ENCODE measurements at places on chromosomes 2 and 18.
A peak's percentile ranks its signal among the peaks of the same experiment; 100 is the strongest.

DNA sequence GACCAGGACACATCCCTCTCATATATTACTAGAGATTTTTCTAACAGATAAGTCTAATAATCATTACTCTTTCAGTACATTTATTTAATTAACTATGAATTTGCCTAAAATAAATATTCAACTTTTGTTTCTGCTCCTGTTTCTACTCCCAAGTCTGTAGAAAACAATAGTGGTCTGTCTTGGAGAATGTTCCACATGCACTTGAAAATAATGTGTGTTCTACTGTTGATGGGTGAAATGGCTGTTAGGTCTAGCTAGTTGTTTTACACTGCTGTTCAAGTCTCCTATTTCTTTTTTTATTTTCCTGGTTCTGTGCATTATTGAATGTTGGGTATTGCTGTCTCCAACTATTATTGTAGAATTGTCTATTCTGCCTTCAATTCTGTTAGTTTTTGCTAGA lies 47.2 kb downstream of the SPOPL start:
- no peak for DNase-seq

GRCh38 chr2:216633616-216634369 lies 573 bp downstream of the IGFBP2 start:
- DNase-seq: peak; percentile 12

GRCh38 chr2:44053052-44053451 lies 57.3 kb upstream of the LRPPRC start:
- DNase-seq: no peak

- DNase-seq: no peak
These were observed 558.4 kb downstream of the PARD3B start for GRCh38 chr2:205103699-205104098.

DNA sequence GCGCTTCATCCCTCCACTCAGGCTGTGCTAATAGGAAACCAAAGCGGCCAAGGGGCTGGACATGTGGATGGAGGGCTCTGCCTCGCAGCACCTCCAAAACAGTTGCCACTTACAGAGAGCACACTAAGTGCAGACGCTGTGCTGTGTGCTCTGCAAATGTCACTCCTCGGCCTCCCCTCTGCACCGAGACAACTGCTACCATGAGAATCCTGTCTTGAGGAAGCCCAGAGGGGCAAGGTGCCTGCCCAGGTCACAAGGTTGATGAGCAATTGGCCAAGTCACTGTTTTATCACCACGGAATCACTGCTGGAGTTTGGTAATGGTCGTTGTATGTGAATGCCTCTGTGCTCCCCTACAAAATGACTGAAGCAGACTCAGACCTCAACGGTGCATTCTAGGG lies 132.2 kb downstream of the SEPTIN10 start:
- DNase-seq: no peak

GRCh38 chr2:46325182-46325928 lies 28.1 kb downstream of the EPAS1 start:
- DNase-seq: no peak

DNA sequence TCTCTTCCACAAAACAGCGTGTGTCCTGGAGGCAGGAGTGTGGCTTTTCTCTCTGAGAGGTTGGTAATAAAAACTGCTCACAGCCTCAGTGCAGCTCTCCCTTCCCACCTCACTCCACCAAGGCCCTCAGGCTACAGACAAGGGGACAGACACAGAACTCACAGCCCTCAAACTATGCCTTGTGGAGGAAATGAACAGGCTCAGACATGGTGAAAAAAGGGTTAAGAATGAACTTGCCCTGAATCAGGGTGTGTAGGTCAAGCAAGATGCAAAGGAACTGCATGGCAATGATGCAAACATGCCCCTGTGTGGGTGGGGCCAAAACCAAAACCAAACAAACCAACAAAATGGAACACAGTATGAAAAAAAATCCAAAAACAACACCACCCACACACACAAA lies 125.8 kb downstream of the GALNT14 start:
- no peak for DNase-seq

DNA sequence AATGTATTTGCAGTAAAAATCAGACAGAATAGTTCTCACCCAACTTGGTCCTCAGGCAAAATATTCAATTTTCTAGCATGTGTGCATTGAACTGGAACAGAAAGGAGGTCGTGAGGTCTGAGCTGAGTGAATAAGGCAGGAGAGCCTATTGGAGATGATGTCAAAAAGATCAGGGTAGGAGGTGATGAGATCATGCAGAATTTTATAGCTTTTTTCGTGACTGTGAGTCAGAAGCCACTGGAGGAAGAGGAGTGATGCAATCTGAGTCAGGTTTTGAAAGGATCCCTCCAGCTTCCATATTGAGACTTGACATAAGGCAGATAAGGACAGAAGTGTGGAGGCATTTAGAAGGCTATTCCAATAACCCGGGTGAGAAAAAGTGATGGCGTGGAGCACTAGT lies 299.5 kb upstream of the SOX11 start:
- no peak for DNase-seq

DNA sequence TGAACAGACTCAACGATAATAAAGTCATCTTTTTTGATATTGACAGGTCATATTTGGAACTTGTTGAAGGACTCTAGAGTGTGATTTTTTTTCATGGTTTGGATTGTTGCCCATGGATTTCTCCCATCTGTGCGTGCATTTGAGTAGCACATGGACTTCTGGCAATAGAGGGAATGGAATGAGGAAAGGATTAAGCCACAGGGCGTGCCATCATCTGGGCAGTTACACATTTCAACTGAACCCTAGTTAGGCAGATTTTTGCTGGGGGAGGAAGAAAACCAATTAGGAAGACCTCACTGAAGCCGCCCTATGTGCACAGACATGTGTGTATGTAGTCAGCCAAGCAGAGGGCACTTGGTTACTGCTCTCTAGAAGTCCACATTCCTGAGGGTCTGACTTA lies 72.6 kb downstream of the TPGS2 start:
- DNase-seq: no peak

DNA sequence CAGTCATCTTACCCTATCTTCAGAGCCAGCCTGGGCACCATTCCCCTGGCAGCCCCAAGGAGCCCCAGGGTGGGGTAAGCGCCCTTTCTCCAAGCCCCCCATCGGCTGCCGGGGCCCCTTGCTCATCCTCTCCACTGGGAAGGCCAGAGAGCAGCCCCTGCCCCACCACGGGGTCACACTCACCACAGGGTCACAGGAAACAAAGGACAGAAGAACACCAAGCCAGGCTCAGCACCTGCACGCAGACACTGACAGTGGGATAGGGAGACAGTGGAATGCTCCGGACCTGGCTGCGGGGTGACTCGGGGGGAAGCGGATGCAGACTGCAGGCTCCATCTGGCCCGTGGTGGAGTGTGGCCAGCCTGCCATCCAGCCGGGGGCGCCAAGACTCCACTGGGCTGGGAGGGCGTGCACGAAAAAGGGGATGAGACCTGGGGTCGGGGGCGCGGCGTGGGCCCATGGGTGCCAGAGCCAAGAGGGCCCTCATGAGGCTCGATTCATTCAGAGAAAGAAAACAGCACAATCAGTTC lies 21.1 kb downstream of the HDAC4 start:
- no peak for DNase-seq

GRCh38 chr2:181781078-181781786 lies 100.9 kb upstream of the NEUROD1 start:
- DNase-seq: peak; percentile 44

- DNase-seq: no peak
These were observed 115.6 kb downstream of the ZNF516 start for GRCh38 chr18:76379226-76380126.

- DNase-seq: no peak
These were observed 56.2 kb downstream of the COBLL1 start for GRCh38 chr2:164785457-164785856.

DNA sequence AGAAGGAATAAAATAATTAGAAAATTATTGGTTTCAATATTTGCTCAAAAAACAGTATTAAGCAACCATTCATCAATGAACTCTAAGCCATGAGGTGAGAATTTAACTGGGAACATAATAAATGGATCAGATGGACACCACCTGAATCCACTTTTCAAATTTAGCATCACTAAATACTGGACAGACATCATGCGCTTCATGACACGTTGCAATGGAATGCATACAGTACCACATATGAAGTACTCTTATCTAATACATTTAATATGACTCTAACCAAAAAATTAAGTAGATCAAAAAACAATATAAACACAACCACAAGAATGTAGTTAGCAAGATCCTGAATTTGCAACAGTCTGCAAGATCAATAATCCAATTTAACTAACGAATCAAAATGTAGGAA lies 76.6 kb downstream of the COBLL1 start:
- no peak for DNase-seq

DNA sequence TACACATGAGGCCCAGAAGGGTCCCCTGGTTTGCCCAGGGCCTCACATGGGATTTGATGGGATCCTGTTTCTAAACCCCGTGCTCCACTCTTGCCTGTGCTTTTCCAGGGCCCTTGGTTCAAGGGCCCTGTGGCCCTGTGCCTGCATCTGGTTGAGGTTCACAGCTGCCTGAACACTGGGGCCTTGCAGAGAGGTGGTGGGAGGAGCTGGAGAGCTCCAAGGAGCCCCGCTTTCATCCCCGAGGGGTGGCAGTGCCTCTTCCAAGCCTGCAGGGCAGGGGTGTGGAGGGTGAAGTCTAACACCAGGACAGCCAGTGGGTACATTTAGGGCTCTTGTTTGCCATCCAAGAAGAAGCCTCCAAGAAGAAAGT lies 82.3 kb downstream of the GLI2 start:
- no peak for DNase-seq

GRCh38 chr2:13114391-13114790 lies 397.7 kb downstream of the TRIB2 start:
- peak; percentile 16 for DNase-seq

- DNase-seq: no peak
These were observed 120.6 kb upstream of the MYCN start for GRCh38 chr2:15819562-15820256.

GRCh38 chr2:635687-636621 lies 41.3 kb downstream of the TMEM18 start:
- DNase-seq: no peak

DNA sequence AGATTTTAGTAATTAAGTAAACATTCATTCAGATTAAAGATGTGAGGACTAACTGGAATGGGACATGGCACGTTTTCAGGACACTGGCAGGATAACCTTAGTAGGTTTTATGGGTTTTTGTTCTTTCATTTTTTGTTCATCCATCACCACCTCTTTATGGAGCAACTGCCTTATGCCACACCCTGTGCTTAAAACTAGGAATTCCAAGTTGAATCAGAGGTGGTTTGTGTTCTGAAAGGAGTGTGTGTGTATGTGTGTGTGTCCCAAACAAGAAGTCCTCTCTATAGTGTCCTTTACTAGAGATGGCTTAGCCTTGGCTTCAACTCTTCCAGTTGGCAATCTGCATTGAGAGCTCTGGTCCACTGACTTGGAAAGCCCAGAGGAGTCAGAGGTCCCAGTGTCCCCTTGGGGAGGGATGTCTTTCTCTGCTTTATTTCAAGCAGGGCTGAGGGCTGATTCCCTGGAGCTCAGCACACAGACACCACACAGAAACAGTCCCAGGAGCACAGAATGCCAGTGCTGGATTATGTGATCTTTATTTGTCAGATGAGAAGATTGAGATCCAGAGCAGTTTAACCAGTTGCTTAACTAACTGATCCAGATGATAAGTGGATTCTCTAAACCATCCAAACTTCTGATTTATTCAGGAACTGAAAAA lies 25.2 kb downstream of the RHOB start:
- DNase-seq: no peak

DNA sequence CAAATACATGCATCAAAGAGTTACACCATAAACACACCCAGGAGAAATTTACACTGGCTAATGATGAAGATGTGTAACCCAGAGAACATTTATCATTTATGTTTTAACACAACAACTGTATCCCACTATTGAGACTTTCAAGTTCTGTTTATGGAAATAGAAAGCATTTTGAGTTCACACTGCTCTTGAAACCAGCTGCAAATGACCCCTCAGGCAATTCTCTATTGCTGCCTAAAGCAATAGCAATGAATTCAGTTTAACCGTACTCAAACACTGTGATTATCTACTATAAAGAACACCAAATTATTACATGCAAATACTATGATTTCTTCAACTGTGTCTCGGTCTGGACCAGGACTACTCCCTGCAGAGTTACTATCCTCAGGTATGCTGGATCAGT lies 452.7 kb upstream of the NRXN1 start:
- DNase-seq: no peak

- no peak for DNase-seq
These were observed 514.0 kb upstream of the CDH2 start for GRCh38 chr18:28690836-28691495.

- no peak for DNase-seq
These were observed 86.1 kb downstream of the SLC4A10 start for GRCh38 chr2:161710131-161710915.

GRCh38 chr2:215982465-215982875 lies 30.9 kb downstream of the MREG start:
- DNase-seq: no peak

GRCh38 chr2:54866868-54867267 lies 143.4 kb downstream of the EML6 start:
- DNase-seq: no peak

DNA sequence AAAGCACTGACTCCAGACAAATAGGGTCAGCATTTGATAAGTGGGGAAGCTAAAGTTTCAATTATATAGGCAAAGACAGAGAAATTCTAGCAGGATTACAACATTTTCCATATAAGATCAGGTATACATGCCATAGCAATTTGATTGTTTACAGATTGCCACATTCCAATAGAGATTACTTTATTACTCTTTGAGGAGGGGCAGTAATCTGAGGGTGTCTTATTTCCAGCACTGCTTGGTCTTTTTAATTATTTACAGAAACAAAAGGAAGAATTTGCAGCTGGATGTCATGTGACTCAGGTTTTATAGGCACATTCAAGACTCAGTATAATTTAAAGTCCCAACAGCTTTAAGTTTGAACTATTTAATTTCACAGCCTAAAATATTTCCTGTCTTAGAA lies 42.5 kb upstream of the GPR39 start:
- DNase-seq: no peak

- no peak for DNase-seq
These were observed 254.0 kb upstream of the DSEL start for GRCh38 chr18:67770520-67770919.

- no peak for DNase-seq
These were observed 482.7 kb upstream of the SETBP1 start for GRCh38 chr18:44197832-44198611.

GRCh38 chr2:227416701-227417100 lies 29.0 kb upstream of the SCYGR1 start:
- DNase-seq: no peak

DNA sequence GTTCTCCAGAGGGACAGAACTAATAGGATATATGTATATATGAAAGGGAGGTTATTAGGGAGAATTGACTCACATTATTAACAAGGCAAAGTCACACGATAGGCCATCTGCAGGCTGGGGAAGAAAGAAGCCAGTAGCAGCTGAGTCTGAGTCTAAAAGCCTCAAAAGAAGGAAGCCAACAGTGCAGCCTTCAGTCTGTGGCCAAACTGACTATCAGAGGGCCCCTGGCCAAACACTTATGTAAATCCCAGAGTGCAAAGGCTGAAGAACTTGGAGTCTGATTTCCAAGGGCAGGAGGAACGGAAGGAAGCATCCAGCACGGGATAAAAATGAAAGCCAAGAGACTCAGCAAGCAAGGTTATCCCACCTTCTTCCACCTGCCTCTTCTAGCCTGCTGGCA lies 108.0 kb upstream of the LDLRAD4 start:
- DNase-seq: no peak

Data from hematopoietic multipotent progenitor cell treated with erythropoietin and hydrocortisone succinate and interleukin-3 and kit ligand, for 6 days (in vitro differentiated cells).